ENCODE measurements at places on chromosomes 11 and 22.

DNA sequence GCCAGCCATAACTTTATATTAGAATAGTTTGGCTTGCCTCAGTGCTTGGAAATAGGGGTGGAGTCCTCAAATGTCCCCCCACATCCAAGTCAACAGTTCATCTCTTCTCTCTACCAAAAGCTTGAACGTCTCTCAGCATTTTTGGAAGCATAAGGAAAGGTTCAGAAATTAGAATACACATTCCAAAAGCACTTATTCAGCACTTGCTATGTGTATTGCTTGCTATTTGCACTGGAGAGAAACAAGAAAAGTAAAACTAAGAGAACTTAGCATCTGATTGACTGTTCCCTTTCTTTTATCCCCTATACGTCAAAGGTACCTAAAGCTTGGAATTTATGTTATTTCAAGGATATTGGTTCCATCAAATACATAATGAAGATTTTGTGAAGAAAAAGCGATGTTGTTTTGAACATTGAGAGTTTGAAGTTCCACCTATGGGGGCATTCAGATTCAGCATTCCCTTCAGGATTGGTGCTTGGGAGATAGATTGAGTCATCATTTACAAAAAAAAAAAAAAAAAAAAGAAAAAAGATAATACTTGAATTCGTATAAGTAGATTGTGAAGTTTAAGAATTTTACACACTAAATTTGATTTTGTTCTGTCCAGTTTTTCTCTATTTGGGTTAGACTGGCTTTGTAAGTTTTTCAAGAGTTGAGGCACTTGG, 1.3 kb downstream of the TBRG1 start:
- DNase-seq, result no peak

DNA sequence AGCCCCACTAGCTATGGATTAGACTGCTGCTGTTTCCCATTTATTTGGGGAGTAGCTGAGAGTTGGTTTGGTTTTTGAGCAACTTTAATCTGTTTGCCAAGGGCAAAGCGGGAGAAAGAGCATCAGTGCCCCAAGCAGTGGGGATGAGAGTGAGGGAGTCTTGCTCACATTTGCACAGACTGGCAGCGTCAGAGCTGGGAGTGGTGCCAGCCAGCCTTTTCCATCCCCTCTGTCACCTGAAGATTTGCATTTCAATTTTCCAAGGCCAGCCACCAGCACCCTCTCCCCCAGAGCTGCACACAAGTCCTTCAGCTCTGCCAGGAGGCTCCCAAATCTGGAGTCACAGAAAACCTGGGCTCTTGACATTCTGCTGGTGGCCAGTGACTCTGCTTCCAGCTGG, 21.0 kb upstream of the UVRAG start:
- DNase-seq, result no peak

DNA sequence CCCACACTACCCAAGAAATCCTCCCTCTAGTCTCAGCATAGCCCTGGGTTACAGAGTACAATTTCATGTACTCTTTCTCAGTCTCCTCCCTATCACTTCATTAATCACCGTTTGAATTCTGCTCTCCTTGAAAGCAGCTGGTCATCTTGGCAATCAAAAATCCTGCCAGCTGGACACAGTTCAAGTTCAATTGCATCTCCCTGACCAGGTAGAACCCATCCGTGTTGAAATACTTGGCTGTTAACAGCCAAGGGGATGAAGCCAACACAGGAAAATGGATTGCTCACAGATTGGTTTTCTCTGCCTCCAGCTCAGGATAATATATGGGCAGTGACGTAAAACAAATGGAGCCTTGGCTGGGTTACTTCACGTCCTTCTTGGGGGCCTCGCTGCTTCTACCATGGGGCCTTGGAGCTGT, 55.1 kb upstream of the GRK3 start:
- DNase-seq, result no peak

- no peak for DNase-seq
Observed at GRCh38 chr11:98940913-98941312, 79.8 kb upstream of the CNTN5 start.

DNA sequence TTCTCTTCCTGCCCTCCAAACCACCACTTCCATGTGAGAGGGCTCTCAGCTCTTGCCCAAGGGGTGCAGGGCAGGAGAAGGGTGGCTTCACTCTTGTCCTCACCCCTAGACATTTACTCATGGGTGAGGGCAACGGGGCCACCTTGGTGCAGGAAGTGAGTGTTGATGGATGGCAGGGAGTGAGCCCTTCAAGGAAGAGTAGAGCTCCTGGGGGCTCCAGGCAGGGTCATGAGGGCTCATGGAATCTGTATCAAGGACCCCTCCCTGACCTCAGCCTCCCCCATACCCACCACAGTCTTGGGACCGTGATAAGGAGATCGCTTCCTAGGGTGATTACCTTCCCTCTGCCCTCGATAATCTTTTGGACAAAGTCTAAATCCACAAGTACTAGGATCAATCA, 37.8 kb downstream of the TSPAN18 start:
- no peak for DNase-seq

DNA sequence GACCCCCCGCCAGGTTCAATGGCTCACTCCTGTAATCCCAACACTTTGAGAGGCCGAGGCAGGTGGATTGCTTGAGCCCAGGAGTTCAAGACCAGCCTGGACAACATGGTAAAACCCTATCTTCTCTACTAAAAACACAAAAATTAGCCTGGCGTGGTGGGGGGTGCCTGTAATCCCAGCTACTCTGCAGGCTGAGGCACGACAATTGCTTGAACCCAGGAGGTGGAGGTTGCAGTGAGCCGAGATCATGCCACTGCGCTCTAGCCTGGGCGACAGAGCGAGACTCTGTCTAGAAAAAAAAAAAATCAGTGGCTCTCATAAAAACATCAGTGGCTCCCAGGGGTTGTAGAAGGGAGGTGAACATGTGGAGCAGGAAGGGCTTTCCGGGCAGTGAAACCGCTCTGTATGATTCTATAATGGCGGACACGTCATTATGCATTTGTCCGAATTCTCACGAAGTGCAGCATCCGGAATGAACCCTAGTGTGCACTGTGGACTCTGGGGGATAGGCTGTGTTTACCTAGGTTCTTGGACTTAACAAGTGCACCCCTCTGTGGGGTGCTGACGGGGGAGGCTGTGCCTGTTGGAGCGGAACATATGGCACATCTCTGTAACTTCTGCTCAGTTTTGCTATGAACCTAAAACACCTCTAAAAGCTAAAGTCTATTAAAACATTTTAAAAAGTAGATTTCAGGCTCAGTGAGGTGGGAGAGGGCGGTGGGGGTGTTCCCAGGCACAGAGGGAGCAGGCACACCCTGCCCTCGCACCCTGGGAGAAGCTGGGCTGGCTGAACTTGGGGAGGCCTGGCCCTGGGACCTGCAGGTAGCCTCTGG, 49.1 kb upstream of the SEPTIN5 start:
- no peak for DNase-seq

DNA sequence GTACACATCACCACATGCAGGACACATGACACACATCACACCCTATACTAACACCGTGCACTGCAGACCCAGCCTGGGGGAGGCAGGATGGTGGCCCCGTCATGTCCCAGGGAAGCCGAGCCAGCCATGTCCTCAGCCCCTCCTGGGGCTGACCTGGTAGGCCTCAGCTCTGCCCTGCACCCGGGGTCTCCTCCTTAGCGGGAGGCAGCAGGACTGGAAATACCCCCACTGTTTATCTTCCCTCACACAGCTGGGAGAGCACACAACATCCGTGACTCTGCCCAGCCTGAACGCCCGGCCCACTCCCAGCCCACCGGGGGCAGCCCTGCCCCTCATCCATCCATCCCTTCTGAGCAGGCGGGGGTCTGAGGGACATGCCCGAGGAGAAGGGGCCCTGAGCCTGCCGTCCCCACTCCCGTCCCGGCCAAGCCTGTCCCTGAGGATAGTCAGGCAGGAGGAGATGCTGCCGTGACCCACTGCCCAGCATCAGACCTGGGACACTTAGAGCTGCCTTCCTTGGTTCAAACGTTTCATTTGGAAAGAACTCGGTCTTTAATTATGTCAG, 945.0 kb downstream of the BRD1 start:
- DNase-seq, result no peak

- DNase-seq, result no peak
Observed at GRCh38 chr11:133821776-133822175, 23.5 kb downstream of the SPATA19 start.

All from activated CD4-positive, alpha-beta T cell treated with anti-CD3 and anti-CD28 coated beads for 4 hours (primary cell).